ENCODE measurements at places on chromosomes 3 and 15.

DNA sequence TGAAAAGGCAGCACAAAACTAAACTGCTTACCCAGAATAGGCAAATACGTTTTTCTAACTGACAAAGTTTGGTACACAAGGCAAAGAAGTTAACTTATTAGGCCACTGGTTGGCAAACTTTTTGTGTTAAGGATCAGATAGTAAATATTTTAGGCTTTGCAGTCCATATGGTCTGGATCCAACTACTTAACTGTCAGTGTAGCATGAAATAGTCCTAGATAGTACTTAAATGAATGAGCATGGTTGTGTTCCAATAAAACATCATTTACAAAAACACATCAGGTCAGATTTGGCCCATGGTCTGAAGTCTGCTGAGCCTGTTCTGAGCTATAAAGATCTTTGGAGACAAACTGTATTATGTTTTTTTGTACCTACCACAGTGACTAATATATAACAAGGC is 136.9 kb downstream of the PCCB start:
- no peak for DNase-seq

DNA sequence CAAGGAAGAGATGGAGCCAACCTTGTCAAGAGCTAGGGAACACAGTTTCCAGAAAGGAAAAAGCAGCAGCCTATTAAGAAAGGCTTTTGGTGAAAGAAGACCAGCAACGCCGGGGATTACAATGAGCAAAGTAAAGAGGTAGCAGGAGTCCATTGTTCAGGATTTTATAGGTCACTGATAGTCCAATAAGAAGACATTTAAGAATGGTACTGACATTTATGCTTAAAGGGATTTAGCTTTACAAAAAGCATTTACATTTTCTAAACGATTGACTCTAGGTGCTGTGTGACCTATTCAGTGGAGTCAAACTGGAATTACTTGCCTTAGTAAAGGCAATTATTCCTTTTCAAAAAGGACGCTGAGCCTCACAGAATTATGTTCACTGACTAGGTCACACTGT is 40.8 kb downstream of the CSNK1G1 start:
- DNase-seq: no peak

DNA sequence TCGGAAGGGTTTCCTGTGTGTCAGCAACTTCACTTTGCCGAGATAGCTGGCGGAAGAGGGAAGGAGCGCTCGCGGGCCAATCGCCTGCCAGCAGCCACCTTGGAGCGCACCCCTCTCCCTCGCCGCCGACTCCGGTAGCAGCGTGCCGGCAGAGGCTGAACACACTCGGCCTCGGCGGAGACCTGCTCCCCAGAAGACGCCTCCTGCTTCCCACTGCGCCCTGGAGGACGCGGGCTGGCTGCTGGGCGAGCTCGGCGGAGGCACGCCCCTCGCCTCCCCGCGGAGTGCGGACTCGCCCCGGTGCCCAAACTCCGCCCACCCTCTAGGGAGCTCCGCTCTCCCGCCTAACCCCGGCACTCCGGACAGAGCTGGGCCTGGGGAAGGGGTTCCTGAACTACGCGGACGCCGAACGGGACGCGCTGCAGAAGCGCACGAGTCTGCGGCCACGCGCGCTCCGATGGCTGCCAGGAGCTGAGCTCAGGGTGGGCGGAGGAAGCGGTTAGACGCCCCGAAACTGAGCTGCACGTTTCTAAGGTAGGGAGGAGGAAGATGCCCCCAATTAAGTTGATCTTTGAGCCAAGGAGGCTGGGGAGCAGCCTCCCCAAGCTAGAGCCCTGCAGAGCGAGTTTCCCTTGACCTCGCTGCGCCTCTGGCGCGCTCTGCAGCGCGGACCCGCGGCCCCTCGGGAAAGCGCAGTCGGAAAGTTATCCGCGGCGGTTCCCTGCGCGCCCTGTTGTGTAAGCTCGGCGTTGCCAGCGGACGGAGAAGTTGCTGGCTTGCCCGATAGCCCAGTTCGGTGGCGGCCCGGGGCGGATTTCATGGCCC is at the start of gene P2RY1:
Gene P2RY1, plus strand, starts transcription at position 356 of the 825 bp plus-strand sequence. CDS start 652 bp downstream, outside the sequence.
- DNase-seq: peak; percentile 60

DNA sequence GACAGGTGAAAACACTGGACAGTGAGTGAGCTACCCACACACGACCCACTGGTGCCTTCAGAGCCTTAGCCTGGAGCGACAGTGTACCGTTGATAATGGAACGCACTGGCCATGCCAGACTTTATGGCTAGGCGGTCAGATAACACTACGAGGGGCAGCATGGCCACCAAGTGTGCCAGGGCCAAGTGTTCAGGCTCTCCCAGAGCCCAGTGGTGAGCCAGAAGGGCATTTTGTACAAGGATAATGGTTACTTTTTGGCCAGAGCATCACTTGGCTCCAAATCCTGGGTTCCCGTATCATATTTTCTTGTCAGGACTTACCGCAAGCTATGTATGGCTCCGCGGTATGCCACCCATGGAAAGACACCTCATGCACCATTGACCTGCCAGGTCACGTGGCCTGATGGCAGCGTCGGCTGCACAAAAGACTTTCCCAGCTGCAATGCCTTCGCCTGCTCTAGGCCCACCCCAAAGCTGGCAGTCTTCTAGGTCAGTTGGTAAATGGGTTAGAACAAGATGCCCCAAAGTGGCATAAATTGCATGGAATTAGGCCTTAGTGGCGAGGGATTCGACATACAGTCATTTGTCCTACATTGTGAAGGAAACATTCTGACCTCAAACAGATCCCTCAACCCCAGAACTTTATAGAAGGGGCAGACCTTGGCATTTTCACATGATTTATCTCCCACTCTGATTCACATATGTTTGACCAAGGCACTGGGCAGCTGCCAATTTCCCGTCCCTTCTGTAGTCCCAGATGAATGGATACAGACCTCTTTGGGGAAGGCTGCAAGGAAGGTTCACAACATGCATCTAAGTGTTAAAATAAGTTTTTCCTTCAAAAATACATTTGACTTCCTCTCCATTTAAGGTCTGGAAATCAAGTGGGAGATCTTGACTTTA is 12.2 kb upstream of the SLC28A1 start:
- DNase-seq: no peak

- no peak for DNase-seq
These were observed 436.3 kb upstream of the CBLB start for GRCh38 chr3:106305127-106305526.

- no peak for DNase-seq
These were observed 4.6 kb downstream of the SNRK start for GRCh38 chr3:43290956-43291355.

DNA sequence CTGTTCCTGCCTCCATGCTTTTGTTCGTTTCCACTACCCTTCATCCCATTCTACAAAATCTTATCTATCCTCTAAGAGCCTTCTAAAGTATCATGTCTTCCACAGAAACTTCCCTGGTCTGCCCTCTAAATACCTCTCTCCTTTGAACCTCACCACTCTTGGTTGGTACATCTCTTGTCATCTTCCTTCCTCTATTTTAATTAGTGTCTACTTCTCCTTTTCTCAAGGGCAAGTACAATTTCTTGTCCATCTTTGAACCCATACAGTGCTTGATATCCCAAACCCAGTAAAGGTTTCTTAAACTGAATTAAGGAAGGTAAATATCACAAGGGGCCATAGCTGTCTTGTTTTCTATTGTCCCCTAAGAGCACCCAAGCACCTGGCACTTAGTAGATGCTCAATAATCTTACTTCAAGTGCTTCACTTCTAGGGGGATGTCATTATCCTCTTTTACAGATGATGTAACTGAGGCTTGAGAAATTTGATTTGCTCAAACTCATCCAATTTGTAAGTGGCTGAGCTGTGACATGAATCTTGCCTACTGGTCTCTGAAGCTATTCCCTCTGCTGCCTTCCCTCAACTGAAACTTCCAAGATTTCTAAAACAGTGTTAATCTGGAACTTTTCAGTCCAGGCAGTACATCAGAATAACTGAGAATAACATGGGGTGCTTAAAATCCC is 2.6 kb upstream of the DAPK2 start:
- no peak for DNase-seq

Data from dermis microvascular lymphatic vessel endothelial cell (primary cell).